ENCODE measurements at places on chromosomes 3 and 15.

GRCh38 chr3:142029791-142030190, 119.6 kb downstream of the TFDP2 start:
- DNase-seq = no peak

- no peak for DNase-seq
Measured at GRCh38 chr15:63367390-63367789, 14.3 kb downstream of the CA12 start.

DNA sequence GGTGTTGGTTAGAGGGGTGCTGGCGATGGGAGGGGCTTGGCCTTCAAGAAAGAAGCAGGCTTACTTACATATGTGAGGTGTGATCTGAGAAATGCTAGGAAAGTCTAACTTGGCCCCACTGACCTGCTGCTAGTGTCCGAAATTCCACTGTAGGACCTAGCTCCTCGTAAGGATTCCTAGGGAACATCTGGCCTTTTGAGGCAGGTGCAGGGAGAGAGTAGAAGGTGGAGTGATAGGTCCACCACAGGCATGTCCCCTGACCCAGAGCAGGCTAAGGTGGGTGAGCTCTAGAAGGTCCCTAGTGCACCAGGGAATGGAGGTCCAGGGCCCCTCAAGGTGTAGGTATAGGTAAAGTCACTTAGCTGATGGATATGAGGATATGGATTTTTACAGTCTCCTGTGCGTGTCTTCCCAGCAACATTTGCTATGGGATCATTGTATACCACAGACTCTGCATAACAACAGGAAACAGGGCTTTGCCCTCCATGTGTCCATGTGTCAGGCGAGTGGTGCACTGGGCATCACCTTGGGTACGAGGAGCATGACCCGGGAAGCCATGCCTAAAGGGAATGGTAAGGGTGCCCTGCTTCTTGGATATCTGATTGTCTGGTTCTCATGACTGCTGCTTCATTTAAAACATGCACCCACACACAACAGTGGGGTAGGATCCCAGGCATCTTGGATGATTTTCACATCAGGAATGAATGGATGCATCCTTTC, 32.6 kb downstream of the POMGNT2 start:
- no peak for DNase-seq

- peak; percentile 16 for DNase-seq
Measured at GRCh38 chr3:138271189-138271794, 58.4 kb downstream of the NME9 start.

- DNase-seq = no peak
Measured at GRCh38 chr3:15572138-15572537, 29.2 kb downstream of the HACL1 start.

GRCh38 chr3:186368176-186368575, 6.1 kb upstream of the DGKG start:
- no peak for DNase-seq

DNA sequence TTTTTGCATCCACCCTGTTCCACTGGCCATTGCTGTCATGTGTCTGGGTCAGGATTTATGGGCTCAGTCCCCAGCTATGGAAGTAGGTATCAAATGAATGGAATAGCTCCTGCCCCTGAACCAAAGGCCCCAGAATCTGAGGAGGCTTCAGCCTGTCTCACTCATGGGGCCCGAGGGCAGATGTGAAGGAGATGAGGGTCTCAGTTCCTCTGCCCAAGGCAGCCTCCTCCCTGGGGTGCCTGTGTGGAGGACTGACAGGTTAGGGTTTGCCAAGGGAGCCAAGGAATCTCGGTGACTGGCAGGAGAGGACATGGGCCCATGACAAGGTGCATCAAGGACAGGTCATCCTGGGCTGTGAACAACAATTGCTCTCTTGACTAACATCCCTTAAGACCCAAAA, 70.4 kb downstream of the CPN2 start:
- DNase-seq = no peak

- no peak for DNase-seq
Measured at GRCh38 chr15:91664224-91664836, 189.2 kb upstream of the SLCO3A1 start.

DNA sequence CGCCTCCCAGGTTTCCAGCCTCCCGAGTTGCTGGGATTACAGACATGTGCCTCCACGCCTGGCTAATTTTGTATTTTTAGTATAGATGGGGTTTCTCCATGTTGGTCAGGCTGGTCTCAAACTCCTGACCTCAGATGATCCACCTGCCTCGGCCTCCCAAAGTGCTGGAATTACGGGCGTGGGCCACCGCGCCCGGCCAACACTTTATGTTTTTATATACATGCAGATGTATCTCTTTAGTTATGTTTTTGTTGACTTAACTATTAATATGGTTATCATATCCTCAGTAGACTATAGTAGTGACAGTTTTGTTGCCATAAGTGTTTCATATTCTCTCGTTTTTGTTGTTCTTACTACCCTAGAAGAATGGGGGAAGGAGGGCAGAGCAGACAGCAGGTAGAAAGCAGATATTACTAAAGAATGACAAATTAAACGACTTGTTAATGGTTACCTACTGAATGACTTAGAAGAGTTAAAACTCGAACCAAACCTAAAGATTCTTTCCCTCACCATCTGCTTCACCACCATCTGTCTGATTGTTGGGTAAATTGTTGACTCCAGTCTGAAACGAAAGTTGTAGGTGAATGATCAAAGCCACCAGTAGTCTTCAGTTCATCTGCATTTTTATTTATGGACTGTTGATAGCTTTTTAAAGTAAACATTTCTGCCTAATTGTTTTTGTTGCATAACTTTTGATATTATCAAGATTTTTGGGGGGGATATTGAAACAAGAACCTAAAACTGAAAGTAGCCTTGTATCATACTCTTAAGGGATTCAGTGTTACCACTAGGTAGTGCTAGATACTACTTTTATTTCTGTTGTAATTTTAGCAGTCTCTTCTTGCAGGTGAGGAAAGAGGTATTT, 89.3 kb downstream of the RASA2 start:
- DNase-seq = peak; percentile 36

DNA sequence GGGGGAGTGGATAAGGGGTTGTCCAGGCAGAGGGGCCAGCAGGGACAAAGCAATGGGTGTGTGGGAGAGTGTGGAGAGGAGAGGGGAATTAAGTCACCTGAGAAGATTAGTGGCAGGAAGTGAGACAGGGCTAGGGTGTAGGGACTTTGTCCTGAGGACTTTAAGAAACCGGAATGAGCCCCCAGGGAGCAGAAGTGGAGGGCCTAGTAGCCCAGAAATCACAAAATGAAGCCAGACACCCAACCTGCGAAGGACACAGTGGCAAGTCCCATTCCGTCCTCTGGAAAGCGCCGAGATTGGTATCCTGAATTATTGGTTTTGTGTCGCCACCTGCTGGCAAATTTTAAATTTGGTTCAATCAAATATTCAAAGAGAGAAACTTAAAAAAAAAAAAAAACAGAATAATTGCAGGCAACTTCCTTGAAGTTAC, 78.0 kb upstream of the SLC25A36 start:
- DNase-seq = peak; percentile 52

GRCh38 chr15:31172606-31173005, 71.1 kb upstream of the TRPM1 start:
- no peak for DNase-seq

GRCh38 chr3:32428092-32429068, 36.7 kb downstream of the CMTM7 start:
- peak; percentile 45 for DNase-seq

GRCh38 chr15:27842526-27842925, 256.6 kb downstream of the OCA2 start:
- no peak for DNase-seq

- peak; percentile 81 for DNase-seq
Measured at GRCh38 chr15:99090011-99090699, 14.7 kb upstream of the SYNM start.

DNA sequence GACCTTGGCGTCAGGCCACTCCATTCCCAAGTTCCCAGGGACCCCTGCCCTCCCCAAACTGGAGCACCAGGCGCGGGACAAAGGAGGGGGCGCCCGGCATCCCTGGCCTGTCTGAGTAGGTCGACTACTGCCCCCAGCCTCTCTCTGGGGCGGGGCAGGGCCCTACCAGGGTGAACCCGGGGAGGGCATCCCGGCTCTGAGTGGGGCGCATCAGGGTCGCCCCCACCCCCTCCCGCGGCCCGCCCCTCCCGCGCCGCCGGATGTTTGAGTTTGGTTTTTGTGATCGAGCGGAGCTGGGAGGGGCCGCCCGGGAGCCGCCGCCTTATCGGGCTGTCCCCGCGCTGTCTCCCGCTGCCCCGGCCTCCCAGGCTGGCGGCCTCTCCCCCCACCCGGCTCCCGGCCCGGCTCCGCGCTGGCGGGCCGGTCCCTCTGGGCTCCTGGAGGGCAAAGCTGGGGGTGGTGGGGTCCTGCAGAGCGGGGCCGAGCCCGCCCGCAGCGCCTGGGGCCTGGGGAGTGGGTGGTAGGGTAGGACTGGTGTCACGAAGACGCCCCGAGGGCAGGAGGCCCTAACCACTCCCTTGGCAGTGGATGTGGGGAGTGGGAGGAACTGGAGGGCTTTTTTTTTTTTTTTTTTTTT, 47.2 kb upstream of the SMAD6 start:
- DNase-seq = no peak

DNA sequence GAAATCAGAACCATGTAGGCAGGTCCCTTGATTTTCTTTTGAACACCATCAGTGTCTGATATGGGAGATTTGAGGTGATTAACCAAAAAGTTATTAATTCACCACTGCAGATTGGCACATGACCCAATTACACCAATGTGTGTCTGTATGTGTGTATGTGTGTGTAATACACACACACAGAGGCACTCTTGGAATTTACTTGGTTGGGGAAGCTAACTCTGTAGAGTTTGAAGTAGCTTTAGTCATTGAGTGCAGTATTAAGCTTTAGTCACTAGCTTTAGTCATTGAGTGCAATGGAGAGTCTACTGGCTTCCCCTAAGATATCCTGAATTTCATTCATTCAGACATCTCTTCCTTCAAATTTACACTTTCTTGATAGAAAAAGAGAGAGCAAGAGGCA, 109.4 kb upstream of the C15orf61 start:
- no peak for DNase-seq

GRCh38 chr3:184259878-184260723, 1.3 kb downstream of the CAMK2N2 start:
- peak; percentile 86 for DNase-seq

- no peak for DNase-seq
Measured at GRCh38 chr3:173913974-173914421, 516.5 kb downstream of the NLGN1 start.

DNA sequence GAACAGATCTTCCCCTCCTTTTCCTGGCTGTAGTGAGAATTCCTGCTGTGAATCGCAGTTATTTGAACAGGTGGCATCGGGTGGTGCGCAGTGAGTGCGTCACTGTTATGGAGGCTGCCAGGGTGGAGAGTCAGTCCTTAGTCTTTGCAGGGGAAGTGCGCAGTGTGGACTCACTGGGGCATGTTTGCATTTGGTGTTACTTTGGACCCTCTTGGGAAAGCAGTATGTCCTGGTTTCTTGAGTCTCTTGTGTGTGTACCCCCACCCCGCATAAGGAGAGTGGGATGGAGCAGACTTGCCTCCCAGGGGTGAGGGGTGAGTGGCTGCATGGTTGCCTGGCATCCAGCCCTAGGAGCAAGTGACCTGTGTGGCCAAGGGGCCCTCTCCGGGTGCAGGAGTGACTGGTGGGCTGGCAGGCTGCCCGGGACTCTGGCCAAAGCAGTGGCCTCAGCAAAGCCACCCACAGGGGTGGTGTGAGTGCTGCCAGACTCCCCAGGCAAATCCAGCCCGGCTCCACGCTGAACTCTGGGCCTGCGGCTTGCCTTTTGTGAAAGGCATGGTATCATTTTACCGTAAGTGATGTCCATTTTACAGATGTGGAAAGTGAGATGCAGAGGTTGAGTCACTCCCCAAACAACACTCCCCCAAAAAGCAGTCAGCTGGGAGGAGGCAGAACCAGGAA, 46.4 kb downstream of the DNASE1L3 start:
- no peak for DNase-seq

DNA sequence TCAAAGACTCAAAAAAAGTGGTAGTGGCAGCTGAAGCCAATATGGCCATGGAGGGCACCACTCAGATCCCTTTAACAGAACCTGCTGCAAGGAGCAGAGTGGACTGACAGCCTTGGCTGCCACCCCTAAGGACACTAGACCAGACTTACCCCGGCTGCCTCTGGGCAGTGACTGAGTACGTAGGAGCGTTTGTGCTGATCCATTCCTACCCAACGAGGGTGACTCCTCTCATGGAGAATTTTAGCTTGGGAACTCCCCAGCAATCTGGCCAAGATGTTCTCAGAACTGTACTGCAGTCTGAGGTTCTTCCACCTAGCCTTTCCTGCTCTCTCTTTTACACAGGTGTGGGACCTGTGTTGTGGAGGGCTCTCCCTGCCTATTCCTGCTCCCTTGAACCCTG, 22.1 kb downstream of the CLEC3B start:
- no peak for DNase-seq

- DNase-seq = no peak
Measured at GRCh38 chr15:75062706-75063105, 39.3 kb downstream of the PPCDC start.

- no peak for DNase-seq
Measured at GRCh38 chr3:192855434-192855833, 62.2 kb downstream of the MB21D2 start.

DNA sequence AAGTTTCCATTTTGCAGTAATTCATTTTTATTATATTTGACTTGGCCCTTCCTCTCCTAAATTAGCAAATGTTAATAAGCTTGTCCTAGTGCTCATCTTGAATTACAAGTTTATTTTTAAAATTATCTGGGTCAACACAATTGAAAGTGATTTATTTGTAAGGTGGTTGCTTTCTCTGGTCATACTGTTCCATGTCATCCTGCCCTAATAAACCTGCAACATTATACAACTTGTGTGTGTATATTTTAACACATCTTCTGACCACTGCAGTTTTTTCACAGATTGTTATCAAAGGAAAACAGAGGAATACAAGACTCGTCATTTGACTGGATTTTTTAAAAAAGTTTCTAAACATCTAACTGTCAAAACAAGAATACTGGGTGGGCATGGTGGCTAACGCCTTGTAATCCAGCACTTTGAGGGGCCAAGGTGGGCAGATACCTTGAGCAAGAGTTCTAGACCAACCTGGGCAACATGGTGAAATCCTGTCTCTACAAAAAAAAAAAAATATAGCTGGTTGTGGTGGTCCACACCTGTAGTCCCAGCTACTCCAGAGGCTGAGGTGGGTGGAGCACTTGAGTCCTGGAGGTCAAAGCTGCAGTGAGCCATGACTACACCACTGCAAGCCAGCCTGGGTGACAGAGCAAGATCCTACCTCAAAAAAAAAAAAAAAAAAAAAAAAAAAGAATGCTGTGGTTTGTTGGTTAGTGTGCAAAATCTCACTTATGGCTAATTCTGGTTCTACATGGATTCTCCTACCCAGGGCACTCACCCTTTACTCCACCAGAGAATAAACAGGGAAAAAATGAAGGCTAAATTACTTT, 5.0 kb upstream of the LRRFIP2 start:
- DNase-seq = no peak

GRCh38 chr3:182565916-182566796, 227.1 kb upstream of the ATP11B start:
- DNase-seq = no peak

Measured in GM20000 (cell line).